ENCODE measurements at places on chromosomes 2 and 18.

DNA sequence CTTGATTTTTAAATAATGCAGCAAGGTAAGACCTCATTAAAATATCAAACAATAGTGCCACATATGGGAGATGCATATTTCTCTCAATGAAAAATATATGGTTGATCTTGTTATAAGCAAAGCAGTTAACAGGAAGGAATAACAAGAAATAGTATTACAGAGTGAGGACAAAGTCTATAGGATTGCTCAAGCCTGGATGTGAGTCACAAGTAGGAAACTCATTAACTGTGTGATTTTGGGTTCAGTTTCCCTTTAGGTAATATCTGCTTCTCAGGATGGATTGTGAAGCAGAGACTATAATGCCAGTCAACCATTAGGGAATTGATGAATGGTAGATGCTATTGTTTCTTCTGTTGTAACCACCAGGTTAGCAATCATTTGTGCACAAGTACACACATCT, 42.9 kb upstream of the SPHKAP start:
- DNase-seq = no peak

DNA sequence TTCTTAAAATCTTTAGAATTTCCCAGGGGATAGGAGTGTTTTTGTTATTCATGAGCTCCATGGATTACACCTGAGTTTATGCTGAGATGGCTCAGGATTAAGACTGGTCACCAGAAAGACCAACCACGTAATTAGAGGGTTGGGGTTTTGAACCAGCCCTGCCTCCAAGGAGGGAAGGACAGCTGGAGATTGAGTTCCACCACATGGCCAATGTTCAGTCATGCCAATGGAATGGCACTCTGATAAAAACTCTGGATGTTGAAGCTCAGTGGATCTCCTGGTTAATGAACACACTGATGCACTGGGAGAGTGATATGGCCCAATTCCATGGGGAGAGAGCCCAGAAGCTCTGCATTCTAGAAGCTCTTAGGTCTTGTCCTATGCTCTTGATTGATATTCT, 38.7 kb upstream of the PTPN4 start:
- no peak for DNase-seq

DNA sequence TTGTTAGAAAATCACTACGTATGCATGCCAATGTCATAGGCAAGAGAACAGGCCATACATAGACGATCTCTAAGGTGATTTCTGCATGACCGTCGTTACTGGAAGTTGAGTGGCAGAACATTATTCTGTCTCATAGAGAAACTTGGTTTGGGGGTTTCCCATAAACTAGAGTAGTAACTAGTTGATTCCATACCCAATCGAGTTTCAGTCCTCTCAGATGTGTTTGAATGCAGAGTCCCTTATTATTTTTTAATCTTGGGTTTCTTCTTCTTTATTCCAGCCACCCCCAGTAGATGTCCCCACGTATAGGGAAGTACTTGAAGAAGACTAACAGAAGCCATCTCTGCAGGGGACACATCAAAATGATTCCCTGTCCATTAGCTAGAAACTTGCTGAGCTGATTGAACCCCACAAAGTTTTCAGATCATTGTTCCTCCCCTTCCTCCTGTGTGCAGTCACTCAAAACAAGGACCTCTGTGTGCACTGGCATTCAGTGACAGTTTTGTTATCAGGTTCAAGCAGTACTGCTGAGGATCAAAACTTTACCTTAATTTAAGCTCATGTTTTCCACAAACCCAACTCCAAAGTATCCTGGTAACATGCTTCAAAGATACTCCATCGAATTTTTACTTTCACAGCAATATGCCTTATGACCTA, 68.4 kb upstream of the CDCA7 start:
- DNase-seq = no peak

- DNase-seq = no peak
Observed at GRCh38 chr2:192585418-192585817, 390.7 kb upstream of the TMEFF2 start.

GRCh38 chr2:201915446-201915845, 109.1 kb downstream of the CDK15 start:
- DNase-seq = no peak

- peak; percentile 69 for DNase-seq
Observed at GRCh38 chr18:60549338-60549960, 176.9 kb upstream of the MC4R start.

DNA sequence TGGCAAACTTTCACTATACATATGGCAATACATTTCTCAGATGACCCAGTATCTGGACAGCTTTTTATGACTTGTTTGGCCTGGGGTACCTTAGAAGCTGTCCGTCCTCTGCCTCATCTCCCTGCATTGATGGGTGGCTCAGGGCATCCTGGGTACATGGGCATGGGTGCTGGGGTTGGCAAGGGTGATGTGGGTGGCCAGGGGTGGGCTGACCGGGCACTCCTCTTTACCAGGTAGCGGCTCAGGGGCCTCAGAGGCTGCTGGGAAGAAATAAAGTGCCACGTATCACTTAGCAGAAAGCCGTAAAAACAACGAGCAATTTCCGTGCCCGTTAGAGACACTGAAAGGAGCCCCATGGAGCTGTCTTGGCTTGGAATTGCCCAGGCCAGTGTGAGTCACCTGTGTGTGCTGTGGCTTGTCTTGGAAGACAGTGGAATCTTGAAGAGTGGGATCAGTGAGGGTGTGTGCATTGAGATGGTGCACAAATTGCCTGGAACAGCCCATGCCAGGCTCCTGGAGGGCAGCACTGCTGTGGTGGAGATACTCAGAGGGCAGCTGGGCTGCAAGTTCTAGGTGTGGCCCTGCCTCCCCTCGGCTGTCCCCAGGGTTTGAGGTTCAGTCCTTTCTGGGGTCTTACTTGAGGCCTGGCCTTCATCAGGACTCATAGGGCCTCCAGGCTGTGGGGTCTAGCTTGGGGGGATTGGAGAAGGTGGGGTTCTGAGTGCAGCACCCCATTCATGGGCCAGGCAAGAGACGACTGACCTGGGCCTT, 88.8 kb downstream of the FHOD3 start:
- DNase-seq = no peak

DNA sequence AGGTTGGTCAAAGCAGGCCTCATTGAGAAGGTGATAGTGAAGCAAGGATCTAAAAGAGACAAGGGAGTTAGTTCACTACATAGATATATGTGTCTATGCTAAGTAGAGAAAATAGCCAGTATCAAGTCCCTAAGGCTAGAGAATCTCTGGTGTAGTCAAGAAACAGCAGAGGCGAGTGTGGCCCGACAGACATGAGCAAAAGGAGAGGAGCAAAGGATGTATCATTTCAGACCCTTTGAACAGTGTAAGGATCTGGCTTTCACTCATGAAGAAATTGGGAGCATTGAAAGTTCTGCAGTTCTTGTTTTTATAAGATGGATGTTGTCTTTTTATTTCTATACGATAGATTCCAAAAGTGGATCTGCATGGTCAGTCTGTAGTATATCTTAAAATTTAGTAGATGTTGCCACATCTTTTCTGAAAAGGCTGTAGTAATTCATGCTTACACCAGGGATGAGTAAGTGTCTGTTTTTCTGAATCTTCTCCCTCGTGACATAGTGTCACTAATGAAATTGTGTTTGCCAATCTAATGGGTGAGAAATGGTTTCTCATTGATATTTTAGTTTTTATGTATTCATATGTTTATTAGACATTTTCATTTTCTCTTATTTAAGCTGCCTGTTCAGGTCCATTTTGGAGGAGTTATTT, 18.8 kb downstream of the SP100 start:
- DNase-seq = no peak

- no peak for DNase-seq
Observed at GRCh38 chr2:148027822-148028221, 6.9 kb downstream of the MBD5 start.

- DNase-seq = peak; percentile 67
Observed at GRCh38 chr2:136136931-136137330, 19.0 kb upstream of the CXCR4 start.

GRCh38 chr2:200442471-200442870, 67.4 kb downstream of the KCTD18 start:
- DNase-seq = no peak

- no peak for DNase-seq
Observed at GRCh38 chr2:119289093-119289492, 65.5 kb downstream of the STEAP3 start.

GRCh38 chr2:149470046-149470445, 117.5 kb downstream of the MMADHC start:
- no peak for DNase-seq

GRCh38 chr2:100393362-100393761, 24.1 kb downstream of the CHST10 start:
- no peak for DNase-seq

GRCh38 chr2:219106251-219106650, 45.5 kb upstream of the IHH start:
- DNase-seq = no peak

- DNase-seq = no peak
Observed at GRCh38 chr2:157785866-157786662, 90.1 kb downstream of the ACVR1 start.

DNA sequence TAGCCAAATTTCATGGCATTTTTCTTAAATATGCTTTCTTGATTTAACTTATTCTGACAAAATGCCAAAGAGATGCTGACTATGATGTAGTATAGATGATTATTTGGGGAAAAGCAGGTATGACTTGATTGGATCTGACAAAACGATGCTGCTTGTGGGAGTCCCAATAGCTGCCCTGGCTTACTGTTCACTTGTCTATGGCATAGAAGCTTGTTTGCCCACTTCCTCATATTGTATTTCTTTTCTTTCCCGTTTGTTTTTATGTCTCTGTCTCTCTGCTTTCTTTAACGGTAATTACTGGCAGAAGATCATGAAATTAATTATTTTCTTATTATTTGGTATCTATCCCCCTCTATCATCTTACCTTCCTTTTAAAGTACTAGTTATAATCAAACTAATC, 43.0 kb downstream of the EPC2 start:
- DNase-seq = no peak

- no peak for DNase-seq
Observed at GRCh38 chr2:5696404-5696944, 4.3 kb downstream of the SOX11 start.

DNA sequence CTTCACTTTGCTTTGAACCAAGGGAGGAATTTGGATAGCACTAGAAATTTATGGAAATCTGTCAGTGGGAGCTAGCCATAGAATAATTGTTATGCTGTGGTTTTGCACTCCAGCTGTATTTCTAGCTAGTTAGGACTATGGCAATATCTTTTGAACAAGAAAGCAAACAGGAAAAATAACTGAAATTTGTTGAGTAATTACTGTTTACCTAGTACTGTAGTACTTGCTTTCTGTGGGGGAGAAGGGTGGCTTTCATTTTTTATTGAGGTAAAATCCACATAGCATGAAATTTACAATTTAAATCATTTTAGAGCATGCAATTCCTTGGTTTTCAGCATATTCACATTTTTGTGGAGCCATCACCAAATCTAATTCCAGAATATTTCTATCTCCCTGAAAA, 28.4 kb downstream of the MBD5 start:
- no peak for DNase-seq

GRCh38 chr2:43519643-43520221, 76.1 kb downstream of the THADA start:
- DNase-seq = no peak

DNA sequence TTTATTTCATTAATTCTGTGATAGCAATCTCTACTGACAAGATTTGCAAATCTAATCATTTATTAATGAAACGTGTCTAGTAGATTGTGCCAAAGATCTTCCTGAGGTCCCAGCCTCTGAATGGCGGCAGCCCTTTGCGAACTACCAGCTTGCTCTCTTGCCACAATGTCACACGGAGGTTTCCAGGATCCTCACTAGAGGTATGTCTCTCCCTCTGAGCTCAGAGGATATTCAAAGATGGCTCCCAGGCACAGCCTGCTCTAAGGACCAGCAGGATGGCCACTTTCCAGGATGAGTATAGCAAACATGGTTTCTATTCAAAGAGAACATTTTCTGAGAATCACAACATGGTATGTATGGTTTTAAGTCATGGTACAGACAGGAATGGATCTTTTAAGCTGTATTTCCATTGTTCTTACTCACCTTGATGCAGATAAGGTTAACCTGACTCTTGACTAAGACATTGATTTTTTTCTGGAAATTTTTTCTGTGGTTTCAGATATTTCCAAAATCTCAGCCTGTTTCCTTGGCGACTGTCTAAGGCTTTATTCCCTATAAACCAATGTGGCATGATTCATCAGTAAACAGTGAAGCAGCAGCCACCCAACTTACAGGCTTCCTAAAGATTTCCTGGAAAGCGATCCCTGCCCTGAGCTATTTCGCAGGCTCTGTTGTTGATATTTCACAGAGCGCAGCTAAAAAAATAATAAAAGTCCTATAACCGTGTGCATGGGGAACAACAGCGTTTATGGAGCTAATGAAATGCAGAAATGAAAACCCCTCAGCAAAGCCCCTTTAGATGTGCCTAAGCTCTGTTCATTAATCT, 54.1 kb upstream of the KLF7 start:
- no peak for DNase-seq

DNA sequence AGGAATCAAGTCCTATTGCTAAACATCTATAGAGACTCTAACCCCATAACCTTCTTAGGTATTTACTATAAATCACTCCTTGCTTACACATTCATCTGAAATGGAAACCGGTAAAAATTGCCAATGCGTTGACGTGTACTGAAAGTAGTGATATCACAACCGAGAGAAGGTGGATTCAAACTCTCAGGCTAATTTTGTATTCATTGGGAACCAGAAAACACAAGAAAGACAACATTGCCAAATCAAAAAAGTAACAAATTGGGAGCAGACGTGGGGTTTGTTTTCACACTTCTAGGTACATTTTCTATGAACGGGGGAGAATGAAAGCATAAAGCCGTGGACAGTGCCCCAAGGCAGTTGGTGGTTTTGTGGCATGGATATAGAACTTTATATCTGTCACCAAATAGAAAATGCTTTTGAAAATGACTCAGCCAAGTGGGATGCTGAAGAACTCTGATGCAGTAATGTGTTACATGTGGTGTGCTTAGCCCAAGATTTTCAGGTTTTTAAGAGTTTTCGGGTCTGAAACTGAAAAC, 155.1 kb upstream of the RASGRP3 start:
- DNase-seq = no peak

DNA sequence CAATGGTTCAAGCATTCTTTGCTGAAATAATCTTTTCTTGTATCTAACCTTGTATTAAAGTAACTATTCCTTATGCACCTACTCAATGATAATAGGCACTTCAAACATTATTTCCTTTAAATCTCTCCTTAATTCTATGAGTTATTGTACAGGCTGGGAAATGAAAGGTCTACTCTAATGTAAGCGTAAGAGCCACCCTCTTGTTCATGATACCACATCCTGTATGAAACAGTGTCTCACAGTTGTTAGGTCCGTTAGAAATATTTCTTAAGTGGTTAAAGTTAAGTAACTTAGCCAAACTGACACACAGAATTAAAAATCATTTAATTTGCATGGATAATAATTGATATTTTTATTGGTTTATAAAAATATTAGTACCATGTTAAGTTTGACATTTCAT, 162.5 kb upstream of the RPRM start:
- DNase-seq = no peak

- DNase-seq = no peak
Observed at GRCh38 chr18:35311496-35311895, 21.5 kb upstream of the ZSCAN30 start.

Measured in NCI-H510A (cell line).